ENCODE measurements at places on chromosomes 4 and X.

DNA sequence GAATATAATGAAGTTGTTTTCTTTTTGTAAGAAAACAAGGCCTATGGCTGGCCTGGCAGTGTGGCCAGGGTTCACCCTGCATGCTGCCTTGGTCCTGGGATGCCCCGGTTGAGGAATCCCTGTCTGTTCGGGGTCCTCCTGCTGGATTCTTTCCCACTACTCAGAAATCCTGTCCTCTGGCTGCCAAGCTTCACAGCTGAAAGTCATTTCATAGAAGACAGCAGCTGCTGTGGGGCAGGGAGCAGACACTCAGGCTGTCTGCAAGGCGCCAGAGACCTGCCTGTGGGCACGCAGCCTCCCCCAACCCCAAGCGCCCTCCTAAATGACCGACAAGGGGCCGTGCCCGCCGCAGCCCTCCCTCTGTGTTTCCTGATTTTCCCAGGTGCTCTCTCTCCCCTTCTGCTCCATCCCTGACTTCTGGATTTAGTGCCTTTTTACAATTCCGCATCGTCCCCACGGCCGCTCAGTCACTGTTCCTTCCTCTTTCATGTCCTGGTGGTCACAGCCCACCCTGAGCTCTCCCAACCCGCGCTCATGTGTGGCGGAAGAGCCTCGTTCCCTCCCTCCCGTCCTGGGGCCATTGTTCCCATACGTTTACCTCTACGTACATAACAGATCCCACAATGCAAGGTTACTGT, 27.5 kb downstream of the ZFYVE28 start:
- no peak for DNase-seq

DNA sequence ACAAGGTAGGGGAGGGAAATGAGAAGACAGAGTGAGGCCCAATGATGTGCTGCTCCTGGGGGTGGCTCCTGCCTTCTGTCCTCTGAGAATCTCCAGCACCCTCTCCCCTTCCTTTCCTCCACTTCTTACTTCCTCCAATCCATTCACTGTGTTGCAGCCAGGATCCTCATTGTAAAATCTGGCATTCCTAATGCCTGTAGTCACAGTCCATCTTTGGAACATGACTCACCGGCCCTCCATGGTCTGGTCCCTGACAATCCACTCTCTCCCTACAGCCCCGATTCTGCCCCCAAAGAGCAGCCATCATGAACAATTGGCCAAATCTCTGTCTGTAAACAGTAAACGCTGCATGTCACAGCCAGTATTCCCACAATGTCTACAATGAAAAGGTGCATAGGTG, 72.9 kb downstream of the CLNK start:
- DNase-seq, result no peak

DNA sequence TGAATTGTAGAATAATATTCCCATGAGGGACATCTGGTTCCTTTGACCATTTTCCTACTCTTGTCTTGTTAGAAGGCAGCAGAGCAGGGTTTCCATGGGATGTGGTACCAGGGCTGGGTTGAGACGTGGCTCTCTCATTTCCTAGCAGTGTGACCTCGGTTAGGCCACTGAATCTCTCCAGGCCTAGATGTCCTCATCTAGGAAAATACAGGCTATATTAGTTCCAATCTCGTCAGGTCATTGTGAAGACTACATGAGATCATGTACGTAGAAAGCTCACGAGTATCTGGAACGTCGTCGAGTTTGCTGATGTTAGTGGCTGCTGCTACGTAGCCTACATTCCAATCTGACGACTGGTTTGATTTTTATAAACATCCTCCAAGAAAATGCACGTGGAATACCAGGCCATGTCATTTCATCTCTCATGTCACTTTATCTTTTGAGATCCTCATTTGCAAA, 278.2 kb upstream of the GATB start:
- no peak for DNase-seq

DNA sequence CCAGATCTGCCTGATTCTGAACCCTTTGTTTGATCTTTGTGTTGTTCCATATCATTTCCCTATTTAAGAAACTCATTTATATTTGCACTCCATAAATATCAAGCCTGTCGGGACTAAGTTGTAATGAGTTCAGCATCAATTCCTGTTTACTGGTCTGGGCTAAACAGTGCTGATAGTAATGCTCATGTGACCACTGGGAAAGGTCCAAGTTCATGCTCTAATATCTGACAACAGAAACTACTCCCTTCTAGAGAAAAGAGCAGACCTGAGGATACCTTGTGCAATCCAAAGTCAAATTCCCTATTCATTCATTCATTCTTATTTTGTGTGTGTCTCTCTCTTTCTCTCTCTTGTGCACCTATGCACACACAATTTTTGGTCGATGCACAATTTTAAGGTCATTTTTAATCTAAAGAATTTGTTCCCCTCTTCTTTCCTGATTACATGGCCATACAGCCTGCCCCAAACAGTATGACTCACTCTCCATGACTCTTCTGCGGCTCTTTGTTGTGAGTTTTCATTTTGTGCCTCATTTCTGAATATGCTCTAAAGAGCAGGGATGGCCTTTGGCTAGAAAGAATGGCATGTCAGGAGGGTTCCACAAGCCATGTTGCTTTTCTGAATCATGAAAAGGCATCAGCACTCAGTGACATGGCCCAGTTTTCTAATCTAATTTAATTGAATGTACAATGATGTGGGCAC, 664.3 kb downstream of the RPA4 start:
- no peak for DNase-seq

DNA sequence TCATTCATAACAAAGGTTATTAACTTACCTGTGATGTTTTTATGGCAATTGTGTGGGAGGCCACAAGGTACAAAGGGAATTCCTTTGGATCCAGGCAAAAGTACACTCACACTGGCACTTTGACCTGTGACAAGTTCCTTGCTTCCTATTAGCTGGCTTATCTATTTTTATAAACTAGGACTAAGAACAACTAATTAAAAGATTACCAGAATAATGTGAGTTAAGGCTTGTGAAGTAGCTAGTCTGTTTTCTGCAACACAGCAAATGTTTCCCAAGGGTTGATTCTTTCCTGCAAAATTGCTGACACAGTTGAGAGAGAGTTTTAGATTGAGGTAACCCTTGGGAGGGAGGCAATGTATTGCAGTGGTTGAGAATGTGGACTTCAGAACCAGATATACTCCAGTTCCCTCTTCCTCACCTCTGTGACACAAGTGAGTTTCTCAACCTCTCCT, 107.9 kb downstream of the CPEB2 start:
- no peak for DNase-seq

GRCh38 chr4:15707363-15707715, 4.5 kb downstream of the BST1 start:
- DNase-seq, result no peak
